Spinal cord (tissue), 10 donors: ENCODE measurements at places on chromosomes 5 and 9.

DNA sequence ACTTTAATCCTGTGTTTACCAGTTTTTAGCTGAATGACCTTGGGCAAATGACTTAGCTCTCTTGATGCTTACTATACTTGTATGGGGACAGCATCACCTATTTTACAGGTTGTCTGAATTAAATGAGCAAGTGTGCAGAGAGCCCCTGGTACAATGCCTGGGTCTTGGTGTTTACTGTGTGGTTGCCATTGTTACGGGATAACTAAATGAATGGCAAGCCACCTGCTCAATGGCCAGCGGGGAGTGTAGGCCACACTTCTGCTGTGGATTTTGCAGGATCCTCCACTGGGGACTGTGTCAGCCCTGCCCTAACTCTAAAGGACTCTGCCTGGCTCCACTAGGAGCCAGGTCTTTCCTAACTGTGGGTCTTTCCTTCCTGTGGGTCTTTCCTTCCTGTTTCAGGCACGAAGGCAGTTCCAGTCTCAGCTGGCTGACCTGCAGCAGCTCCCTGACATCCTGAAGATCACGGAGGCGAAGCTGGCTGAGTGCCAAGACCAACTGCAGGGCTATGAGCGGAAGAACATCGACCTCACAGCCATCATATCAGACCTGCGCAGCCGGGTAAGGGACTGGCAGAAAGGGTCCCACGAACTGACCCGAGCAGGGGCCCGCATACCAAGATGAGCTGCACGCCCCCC lies 10.3 kb upstream of the GLE1 start:
- peak overlapping the region; percentile 11 for H3K27ac ChIP-seq
- no peak for DNase-seq
- no peak overlapping the region for H3K4me3 ChIP-seq
- peaks cover 71% of the 10 kb centered on the region for H3K36me3 ChIP-seq
- H3K4me1 ChIP-seq, result peaks cover 14% of the 10 kb centered on the region

- H3K27me3 ChIP-seq, result no peaks in the 10 kb centered on the region
- DNase-seq, result peak; percentile 65
- no peak overlapping the region for H3K4me3 ChIP-seq
- H3K27ac ChIP-seq, result peak overlapping the region; percentile 30
These were observed 41.6 kb upstream of the TMEM215 start for GRCh38 chr9:32741706-32742105.

DNA sequence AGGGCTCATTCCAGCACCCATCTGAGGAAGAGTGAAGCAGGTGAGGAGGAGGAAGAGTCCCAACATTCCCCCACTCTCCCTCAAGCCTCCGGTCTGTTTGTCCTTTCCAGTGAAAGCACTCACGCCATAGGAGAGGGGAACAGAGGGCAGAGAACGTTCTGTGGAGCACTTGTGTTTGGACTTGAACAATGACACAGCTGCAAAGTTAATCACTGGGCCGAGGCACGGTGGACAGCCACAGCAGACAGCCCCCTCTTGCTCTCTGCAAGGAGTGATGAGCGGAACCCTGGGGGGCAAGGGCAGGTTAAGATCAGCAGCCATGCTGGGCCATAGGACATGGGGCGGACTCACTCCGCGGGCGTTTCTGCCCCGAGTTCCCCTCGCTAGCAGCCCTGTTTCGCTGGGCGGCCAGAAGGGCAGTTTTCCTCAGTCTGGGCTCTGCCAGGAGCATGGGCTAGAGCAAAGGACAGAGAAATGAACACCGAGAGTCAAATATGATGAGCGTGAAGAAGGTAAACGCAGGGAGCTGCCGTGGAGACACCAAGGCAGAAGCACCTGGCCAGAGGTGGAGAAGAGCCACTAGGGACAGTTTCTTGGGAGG lies 185.7 kb downstream of the GAPVD1 start:
- no peak overlapping the region for H3K4me3 ChIP-seq
- DNase-seq, result no peak
- peaks cover 15% of the 10 kb centered on the region for H3K36me3 ChIP-seq

DNA sequence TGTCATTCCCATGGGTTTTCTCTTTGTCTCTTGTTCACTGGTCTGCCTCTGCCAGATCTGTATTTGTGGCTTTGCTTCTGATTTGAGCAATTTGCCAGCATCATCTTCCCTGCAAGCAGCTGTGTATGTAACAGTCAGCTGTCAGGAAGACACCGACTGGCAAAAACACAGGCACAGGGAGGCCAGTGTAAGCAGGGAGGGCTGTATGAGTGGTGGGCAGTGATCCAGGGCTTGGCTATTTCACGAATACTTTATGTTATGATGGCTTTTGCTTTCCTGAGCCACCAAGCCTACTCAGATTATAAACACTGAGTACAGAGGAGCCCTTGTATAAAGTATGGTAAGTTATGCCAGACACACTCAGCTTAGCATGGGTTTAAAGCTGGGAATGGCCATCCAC lies 11.6 kb downstream of the BNIP1 start:
- DNase-seq, result no peak
- peaks cover 73% of the 10 kb centered on the region for H3K36me3 ChIP-seq
- H3K4me3 ChIP-seq, result no peak overlapping the region
- H3K27ac ChIP-seq, result no peak overlapping the region

GRCh38 chr5:159032656-159033350 lies 66.9 kb downstream of the EBF1 start:
- peaks cover 3% of the 10 kb centered on the region for H3K4me1 ChIP-seq
- DNase-seq, result no peak
- no peaks in the 10 kb centered on the region for H3K36me3 ChIP-seq
- peak overlapping the region; percentile 37 for H3K27ac ChIP-seq
- no peaks in the 10 kb centered on the region for H3K27me3 ChIP-seq
